Stimulated activated CD4-positive, alpha-beta T cell treated with anti-CD3 and anti-CD28 coated beads, TNF-alpha, amount 100 ng/mL, for 1 hour (primary cell): ENCODE measurements at places on chromosomes 13 and 19.

DNA sequence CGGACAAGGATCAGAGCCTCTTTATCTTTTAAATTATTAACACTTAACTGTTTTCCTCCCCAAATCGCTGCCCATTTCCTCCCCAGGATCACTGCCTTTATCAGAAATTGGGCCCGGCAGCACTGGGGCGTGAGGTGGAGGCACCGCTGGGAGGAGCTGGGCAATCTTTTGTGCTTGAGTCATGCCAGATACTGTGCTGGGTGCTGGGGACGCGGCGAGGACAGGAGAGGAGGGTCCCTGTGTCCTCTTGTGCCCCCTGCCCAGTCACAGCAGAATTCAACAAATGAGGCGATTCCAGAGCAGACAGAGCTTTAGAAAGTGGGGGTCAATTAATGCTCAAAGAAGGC lies 347.8 kb downstream of the ZNF536 start:
- DNase-seq, result no peak

GRCh38 chr19:43318796-43319314 lies 34.6 kb upstream of the CD177 start:
- no peak for DNase-seq

GRCh38 chr13:113410472-113411201 lies 42.7 kb downstream of the ADPRHL1 start:
- DNase-seq, result no peak

GRCh38 chr19:41016488-41017071 lies 25.5 kb downstream of the CYP2B6 start:
- no peak for DNase-seq

- peak; percentile 88 for DNase-seq
Observed at GRCh38 chr13:30408319-30409101, 13.8 kb upstream of the UBE2L5 start.

DNA sequence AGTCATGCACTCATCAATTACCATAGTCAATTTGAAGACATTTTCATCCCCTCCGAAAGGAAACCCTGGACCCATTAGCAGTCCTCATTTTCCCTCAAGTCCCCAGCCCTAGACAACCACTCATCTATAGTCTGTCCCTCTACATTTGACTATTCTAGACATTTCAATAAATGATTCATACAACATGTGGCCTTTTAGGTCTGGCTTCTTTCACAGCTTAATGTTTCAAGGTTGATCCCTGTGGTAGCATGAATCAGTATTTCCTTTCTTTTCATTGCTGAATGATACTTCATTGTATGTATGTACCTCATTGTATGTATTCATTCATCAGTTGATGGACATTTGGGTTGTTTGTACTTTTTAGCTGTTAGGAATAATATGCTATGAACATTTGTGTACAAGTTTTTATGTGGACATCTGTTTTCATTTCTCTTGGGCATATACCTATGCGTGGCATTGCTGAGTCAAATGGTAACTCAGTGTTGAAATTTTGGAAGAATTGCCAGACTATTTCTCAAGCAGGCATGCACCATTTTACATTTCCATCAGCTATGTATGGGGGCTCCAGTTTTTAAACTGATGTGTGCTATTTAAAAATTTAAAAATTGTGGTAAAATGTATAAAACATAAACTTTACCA lies 18.4 kb downstream of the SPATA13 start:
- DNase-seq, result no peak

DNA sequence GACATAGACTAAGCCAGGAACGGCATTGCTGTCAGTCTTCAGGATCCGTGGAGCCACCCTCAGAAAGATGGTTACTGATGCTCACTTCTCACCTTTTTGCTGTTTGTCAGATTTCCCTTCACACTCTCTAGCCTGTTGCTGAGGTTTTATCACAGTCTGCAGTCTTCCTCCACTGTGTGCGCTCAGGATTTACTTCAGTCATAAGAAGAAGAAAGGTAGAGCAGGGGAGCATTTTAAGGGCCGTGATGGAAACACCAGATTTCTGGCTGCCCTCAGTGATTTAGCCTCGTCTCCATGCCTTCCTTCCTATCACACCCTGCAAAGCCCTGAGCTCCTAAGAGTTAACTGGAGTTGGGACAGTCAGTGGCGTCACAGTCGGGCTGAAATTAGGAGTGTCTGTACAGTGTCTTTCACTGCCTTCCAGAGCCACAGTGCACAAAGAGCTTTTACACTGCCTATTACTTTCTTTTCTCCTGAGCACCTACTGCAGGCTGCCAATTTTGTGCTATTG lies 60.0 kb upstream of the GPR183 start:
- no peak for DNase-seq
